ENCODE measurements at places on chromosomes 12 and 14.

DNA sequence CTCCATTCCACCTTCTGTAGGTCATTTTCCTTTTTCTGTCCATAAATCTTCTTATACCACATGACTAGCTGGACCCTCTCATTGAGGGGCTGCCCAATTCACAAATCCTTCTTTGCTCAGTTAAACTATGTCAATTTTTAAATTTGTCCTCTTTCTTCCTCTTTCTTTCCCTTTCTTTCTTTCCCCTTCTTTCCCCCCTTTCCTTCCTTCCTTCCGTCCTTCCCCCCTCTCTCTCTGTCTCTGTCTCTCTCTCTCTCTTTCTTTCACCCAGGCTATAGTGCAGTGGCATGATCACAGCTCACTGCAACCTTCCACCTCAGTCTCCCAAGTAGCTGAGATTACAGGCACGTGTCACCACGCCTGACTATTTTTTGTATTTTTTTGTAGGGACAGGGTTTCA, 47.1 kb upstream of the TMEM263 start:
- no peak for DNase-seq

GRCh38 chr12:27905285-27906126, 67.0 kb downstream of the PTHLH start:
- DNase-seq = no peak

DNA sequence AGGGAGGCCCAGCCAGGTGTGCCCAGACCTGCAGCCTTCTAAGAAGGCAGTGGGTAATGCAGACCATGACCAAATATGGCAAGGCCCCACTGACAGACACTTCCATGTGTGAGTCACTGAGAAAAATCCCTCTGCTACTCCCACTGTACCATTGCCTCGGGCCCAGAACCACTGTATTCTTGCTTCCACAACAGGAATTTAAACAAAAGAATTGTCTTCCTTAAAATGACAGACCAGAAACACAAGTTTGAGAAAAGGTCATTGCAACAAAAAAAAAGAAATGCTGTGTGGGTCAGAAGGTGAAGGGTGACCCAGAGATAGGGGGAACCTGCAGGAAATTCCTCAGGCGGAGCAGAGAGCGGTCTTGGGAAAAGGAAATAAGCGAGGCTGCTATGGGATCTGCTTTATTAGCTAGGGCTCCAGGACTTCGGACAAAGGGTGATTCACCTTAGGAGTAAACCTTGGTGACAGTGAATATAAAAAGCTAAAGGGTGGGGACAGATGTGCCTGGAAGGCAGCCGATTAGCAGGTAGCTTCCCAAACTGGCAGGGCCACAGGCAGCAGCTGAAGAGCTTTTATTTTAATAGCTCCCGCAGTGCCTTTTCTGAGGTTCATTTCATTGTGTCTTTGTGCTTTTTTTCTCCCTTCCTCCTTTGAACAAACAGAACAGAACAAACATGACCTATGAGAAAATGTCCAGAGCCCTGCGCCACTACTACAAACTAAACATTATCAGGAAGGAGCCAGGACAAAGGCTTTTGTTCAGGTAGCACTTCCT, 185.3 kb upstream of the BCL2L14 start:
- peak; percentile 67 for DNase-seq

DNA sequence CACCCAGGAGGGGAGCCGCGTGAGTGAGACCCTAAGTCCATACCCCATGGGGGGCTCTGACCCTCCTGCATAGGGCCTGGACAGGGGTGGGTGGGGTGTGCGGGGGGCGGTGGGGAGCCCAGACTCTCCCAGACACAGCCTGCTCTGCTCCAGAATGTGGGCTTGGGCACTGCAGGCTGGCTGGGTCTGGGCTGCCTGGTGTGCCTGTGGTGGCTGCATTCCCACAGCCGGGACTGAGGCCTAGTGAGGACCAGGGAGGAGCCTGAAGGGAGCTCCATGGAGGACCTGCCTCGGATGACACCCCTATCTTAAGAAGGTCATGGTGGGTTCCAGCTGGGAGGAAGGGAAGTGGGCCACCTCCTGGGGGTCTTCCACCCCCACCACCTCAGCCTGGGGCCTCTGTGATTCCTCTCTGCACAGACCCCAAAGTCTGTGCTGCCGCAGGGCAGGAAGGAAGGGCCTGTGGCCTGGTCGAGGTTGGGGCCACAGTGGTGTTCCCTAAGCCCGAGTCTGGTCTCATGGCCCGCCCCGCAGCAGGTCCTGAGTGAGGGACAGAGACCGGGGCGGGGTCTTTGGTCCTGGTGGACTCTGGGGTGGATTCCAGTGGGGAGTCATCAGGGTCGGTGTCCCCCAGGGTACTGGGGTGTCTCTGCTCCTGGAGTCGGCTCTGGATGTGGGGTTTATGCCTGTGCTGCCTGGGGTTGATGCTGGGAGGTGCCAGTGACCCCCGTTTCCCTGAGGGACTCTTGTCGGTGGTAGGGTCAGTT, 392.3 kb downstream of the TMEM121 start:
- DNase-seq = no peak

DNA sequence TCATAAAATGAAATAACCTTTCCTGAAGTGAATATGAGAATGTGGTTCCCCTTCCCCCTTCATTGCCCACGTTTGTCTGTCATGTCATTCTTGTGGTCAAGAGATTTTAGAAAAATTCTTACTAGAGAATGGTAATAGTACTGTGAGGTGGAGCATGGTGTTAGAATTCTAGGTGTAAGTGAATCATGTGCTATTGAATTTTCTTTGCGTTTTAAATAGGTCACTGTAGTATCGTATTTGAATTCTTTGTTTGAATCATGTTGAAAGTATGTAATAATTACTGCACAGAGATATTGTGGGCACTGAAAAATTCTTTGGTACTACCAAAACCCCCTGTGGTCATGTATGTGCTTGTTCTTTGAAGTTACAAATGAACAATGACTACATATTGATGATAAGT, 49.9 kb downstream of the FUT8 start:
- peak; percentile 85 for DNase-seq

DNA sequence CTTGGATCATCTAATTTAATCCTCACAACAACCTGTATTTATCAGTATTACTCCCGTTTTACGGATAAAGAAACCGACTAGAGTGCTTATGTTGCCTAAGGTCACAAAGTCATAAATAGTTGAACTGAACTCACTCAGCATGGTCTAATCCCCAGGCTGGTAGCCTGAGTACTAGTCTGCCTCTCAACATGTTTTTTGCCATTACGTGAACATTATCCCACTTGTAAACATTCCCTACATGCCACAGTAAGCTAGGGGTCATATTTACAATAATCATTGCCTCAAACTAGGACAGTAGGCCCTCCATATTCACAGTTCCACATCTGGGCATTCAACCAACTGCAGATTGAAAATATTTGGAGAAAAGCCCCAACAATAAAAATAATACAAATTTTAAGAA, 12.1 kb downstream of the SNRPF start:
- no peak for DNase-seq
